Thoracic aorta endothelial cell (primary cell): ENCODE measurements at places on chromosomes 6 and 20. TPM values are rescaled to one million over a fixed set of nuclear protein-coding genes. Genes with fewer than 3 reads are reported as not detected.

The NRN1 gene
- total RNA-seq: 8.6 and 65.9 TPM in 2 replicates

The FAM209A gene
- total RNA-seq: not detected in 2 replicates

The TGM2 gene
- total RNA-seq: 440 and 783 TPM in 2 replicates

The C2 gene
- not detected in 2 replicates for total RNA-seq

The RGL2 gene
- total RNA-seq: 40.0 and 42.2 TPM in 2 replicates

The ABCF1 gene
- total RNA-seq: 44.9 and 53.9 TPM in 2 replicates

The DYNLRB1 gene
- 61.6 and 74.7 TPM in 2 replicates for total RNA-seq

The PNPLA1 gene
- total RNA-seq: not detected in 2 replicates

The ADGRB3 gene
- total RNA-seq: under 0.01 TPM in 1 of 2 replicates, not detected in the other

The SIM1 gene
- under 0.01 and 0.14 TPM in 2 replicates for total RNA-seq

The BFSP1 gene
- total RNA-seq: 2.3 and 3.3 TPM in 2 replicates

The C20orf144 gene
- total RNA-seq: 0.07 and 0.13 TPM in 2 replicates

The SLC22A3 gene
- 0.07 and 0.27 TPM in 2 replicates for total RNA-seq

The SPATA2 gene
- total RNA-seq: 2.8 and 3.6 TPM in 2 replicates

The RAET1L gene
- total RNA-seq: not detected in 2 replicates

The IL17F gene
- not detected in 2 replicates for total RNA-seq
